T-helper 9 cell (primary cell): ENCODE measurements at places on chromosomes 11 and 22.

- no peak for DNase-seq
Observed at GRCh38 chr11:133230431-133230830, 301.9 kb downstream of the OPCML start.

GRCh38 chr11:57320719-57321387, 3.9 kb downstream of the TNKS1BP1 start:
- no peak for DNase-seq

GRCh38 chr11:92969634-92970347, at the start of gene MTNR1B:
Gene MTNR1B (plus strand): TSS chr11:92969651. CDS start chr11:92969726, 75 bp downstream.
- DNase-seq = no peak

DNA sequence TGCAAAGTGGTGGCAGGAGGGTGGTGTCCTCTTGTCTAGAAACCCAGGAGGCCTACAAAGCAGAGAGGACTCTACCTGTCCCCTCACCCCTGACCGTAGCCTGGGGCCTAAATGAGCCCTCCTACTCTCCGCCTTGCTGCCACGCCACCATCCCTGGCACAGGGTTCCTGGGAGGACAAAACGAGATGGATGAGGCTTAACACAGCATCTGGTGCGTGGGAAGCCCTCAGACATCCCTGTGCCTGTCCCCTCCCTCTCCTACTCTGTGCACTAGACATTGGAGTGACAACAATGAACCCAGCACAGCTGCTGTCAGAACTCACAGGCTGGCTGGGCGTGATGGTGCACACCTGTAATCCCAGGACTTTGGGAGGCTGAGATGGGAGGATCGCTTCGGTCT, 36.4 kb upstream of the DKK3 start:
- no peak for DNase-seq

GRCh38 chr11:36214976-36215692, 74.1 kb downstream of the COMMD9 start:
- no peak for DNase-seq

DNA sequence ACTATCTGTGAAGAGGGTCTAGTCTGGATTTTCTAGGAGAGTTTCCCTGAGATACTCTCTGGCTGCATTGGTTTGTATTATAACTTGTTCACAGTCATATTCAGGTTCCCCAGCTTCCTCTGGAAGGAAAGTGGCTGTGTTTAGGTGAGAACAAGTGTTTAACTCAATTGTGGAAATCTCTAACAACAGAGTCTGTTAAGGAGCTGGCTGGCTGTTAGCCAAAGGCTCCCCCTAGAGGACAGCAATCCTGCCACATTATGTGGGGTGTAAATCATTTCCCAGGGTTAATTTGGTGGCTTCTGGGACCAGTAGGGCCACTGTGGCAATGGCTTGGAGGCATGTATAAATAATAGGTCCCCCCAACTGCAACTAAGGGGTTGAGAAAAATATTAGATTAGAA, 18.4 kb downstream of the MS4A6E start:
- no peak for DNase-seq

- DNase-seq = no peak
Observed at GRCh38 chr22:24236656-24237055, 8.2 kb downstream of the GGT5 start.

DNA sequence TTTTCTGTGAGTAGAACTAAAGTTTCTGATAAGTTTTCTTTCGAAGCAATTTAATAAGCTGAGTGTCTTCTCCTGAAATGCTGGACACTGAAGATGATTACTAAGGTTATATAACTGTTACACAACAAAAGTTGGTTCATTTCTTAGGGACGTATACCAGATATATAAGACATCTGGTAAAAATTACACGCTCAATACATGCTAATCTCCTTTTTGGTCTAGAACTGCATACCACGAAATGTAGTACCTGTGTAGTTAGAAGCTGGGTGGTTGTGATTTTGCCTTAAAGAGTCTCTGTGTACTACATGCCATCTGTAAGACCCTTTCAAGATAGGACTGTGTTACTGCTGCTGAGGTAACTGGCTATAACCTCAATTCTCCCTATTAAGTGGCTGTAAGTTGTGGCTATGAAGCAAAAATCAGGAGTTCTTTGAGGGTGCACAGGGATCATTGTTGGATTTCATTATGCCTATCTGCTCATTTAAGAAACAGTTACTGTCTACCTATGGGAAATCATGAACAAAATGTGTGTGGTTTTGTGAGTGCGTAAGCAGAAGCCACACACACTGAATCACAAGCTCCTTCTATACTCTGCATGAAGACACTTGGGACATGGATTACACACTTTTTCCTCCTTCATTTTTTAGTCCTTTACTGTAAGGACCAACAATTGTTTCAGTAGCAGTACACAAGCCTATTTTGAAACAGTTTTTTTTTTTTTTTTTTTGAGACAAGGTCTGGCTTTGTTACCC, 195.9 kb downstream of the SWAP70 start:
- DNase-seq = no peak

DNA sequence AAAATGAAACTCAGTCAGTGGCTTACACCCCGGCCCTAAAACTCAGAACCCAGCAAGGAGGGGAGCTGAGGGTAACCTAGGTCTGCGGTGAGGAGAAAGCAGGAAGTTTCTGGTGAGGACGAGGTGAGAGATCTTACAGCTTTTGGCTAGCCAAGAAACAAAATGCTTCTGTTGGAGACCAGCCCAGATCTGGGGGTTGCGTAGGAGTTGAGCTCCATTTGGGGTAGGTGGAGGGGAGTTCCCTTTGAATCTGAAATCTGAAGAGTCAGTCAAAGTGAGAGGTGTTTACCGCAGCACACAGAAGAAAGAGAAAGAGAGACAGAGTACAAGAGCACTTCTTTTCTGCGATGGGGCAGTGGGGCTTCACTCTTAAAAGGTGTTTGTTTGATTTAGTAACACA, 29.6 kb downstream of the EHF start:
- DNase-seq = peak; percentile 41

GRCh38 chr11:120060512-120060911, 77.4 kb downstream of the TRIM29 start:
- DNase-seq = no peak

DNA sequence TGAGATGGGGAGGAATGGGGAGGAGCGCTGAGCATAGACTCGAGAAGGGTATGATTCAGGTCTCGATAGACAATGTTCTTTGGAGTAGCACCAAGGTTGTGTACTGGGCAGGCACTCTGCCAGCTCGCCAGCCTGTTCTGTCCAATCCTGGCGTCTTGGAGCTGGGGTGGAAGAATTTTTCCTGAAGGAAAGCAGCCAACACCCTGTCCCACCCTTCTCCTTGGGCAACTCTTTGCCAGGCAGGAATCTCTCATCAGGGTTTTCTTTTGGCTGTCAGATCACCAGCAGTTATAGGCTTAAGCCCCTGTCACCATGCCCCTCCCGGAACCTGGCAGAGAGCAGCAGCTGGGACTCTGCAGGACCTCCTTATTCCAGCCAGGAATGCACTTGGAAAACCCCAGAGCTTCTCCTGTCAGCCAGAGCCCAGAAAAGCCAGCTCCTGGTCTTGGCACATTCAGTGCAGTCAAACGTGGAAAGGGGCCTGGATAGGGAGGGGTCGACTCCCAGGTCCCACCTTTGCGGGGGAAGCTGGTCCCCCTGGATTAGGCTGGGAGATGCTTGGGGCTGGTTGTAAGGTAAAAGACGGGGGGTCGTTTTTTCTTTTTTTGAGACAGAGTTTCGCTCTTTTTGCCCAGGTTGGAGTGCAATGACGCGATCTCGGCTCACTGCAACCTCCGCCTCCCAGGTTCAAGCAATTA, 14.4 kb upstream of the SPTBN2 start:
- DNase-seq = no peak

GRCh38 chr11:70473186-70473872, 75.0 kb downstream of the CTTN start:
- DNase-seq = no peak
